ENCODE measurements at places on chromosomes 6 and 20.
A peak's percentile ranks its signal among the peaks of the same experiment; 100 is the strongest.

- DNase-seq: no peak
- no peak overlapping the region for H3K27ac ChIP-seq
- no peak overlapping the region for H3K4me3 ChIP-seq
- no peaks in the 10 kb centered on the region for H3K27me3 ChIP-seq
Measured at GRCh38 chr6:2883673-2884072, 19.4 kb downstream of the SERPINB9 start.

GRCh38 chr6:46412662-46413061 is 78.6 kb downstream of the RCAN2 start:
- no peaks in the 10 kb centered on the region for H3K36me3 ChIP-seq
- H3K27ac ChIP-seq: no peak overlapping the region
- no peak for DNase-seq
- H3K4me3 ChIP-seq: no peak overlapping the region
- peaks cover 2% of the 10 kb centered on the region for H3K4me1 ChIP-seq
- peaks cover 4% of the 10 kb centered on the region for H3K27me3 ChIP-seq

DNA sequence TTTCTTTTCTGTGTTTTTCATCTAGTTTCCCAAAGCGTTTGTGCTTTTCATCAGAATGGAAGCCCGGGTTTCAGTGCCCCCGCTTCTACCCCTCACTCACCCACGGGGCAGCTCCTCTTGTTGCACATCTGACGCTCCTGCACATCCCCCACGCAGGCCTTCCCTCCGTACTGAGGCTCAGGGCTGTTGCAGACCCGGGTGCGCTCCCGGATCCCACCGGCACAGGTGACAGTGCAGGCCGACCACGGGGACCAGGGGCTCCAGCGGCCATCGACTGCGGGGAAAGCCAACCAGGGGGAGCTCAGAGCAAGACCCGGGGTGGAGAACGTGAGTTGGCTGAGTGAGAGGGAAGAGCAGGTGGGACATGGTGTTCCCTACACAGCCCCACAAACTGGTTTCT is 19.0 kb downstream of the THBS2 start:
- DNase-seq: no peak
- no peak overlapping the region for H3K4me3 ChIP-seq
- peaks cover 59% of the 10 kb centered on the region for H3K36me3 ChIP-seq
- H3K4me1 ChIP-seq: no peaks in the 10 kb centered on the region

- no peak within 1 kb of the TSS for H3K27ac ChIP-seq
- H3K36me3 ChIP-seq: no peaks in the 10 kb centered on the region
- H3K27me3 ChIP-seq: peaks cover 18% of the 10 kb centered on the region
- H3K4me3 ChIP-seq: peak within 1 kb of the TSS; percentile 58
Measured at GRCh38 chr20:48827855-48828733, at the start of gene PREX1. Gene PREX1, minus strand, starts transcription at chr20:48827999. Its CDS starts 139 bp downstream, at chr20:48827860.

DNA sequence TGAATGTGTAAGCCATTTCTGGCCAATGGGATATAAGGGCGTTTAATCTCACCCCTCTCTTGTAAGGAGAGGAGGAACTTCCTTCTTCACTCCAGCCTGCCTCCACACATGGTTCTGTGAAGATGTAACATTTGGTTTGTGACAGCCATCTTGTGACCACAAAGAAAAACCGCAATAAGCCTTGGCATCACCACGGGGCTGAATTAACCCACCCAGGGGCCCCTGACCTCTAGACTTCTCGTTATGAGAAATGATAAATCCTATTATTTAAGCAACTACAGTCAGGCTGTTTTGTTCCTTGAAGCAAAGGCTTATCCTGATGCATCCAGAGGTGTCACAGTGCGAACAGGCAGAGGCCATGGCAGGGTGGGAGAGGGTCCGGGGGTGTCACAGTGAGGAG is 139.7 kb downstream of the CDC5L start:
- H3K27me3 ChIP-seq: peaks cover 49% of the 10 kb centered on the region
- no peak overlapping the region for H3K4me3 ChIP-seq
- DNase-seq: no peak
- H3K36me3 ChIP-seq: no peaks in the 10 kb centered on the region
- no peaks in the 10 kb centered on the region for H3K4me1 ChIP-seq
- no peak overlapping the region for H3K27ac ChIP-seq

DNA sequence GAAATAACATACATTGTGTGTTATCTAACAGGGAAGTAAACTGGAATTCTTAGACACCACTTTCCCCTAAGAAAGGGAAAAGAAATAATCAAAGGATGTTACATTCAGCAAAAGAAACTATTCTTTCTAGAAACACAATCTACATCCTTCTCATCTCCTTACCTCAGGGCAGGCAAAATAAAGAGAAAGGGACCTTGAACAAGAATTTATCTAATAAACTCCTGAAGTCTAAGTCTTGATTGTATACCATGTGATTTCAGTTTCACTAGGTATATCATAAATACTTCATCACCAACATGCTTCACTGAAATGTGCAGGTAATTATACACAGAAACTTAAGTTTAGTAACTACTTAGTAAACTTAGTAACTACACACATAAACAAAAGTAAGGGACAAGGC is 15.0 kb downstream of the EZR start:
- no peak overlapping the region for H3K4me3 ChIP-seq
- no peak overlapping the region for H3K27ac ChIP-seq
- no peaks in the 10 kb centered on the region for H3K27me3 ChIP-seq
- peaks cover 7% of the 10 kb centered on the region for H3K4me1 ChIP-seq
- H3K36me3 ChIP-seq: peaks cover 5% of the 10 kb centered on the region

- H3K27ac ChIP-seq: no peak overlapping the region
- peaks cover 9% of the 10 kb centered on the region for H3K27me3 ChIP-seq
- peak; percentile 47 for DNase-seq
- no peaks in the 10 kb centered on the region for H3K4me1 ChIP-seq
- no peaks in the 10 kb centered on the region for H3K36me3 ChIP-seq
Measured at GRCh38 chr6:116461932-116462885, 1.0 kb downstream of the CALHM6 start.

GRCh38 chr20:64146301-64146935 is 17.8 kb upstream of the MYT1 start:
- H3K36me3 ChIP-seq: no peaks in the 10 kb centered on the region
- no peak for DNase-seq
- no peak overlapping the region for H3K4me3 ChIP-seq
- no peak overlapping the region for H3K27ac ChIP-seq

Measured in IMR-90 (cell line).